ENCODE measurements at places on chromosomes 11 and 22.
A peak's percentile ranks its signal among the peaks of the same experiment; 100 is the strongest.

- no peak for DNase-seq
These were observed 30.2 kb downstream of the CHID1 start for GRCh38 chr11:880447-880846.

DNA sequence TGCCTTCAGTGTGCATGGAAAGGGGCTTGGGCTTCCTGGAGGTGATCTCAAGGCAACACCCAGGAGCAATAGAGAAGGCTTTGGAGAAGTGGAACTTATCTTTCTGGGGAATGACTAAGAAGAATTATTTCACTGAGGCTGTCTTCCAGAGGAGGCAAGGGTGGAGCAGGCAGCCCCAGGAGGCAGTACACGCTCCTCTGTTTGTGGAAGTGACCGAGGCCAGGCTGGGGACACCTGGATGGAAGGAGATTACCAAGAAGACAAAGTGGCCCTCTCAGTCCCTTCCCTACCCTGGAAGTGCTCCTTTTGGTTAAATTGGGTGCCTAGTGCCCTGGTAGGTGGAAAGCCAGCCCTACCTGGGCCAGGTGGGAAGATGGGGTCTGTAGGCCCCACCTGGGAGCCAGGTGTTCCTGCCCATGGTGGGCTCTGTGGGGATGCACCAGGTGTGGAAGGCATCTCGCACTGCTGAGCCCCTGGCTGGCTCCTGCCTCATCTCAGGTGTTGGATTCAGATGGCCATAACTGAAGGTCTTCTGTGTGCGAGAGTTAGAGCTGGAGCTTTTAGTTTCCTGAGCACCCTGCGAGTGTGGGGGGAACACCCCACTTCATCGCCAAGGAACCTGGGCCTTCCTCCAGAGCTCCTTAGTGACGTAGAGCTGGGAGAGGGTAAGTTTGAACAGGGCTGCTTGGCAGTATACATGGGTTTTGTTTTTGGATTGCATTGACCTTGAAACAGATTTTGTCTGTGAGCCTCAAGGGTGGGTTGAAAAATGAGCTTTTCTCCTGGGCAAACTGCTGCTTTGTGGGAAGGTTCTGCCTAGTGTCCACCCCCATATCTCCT, 46.1 kb downstream of the MICAL2 start:
- DNase-seq: no peak

DNA sequence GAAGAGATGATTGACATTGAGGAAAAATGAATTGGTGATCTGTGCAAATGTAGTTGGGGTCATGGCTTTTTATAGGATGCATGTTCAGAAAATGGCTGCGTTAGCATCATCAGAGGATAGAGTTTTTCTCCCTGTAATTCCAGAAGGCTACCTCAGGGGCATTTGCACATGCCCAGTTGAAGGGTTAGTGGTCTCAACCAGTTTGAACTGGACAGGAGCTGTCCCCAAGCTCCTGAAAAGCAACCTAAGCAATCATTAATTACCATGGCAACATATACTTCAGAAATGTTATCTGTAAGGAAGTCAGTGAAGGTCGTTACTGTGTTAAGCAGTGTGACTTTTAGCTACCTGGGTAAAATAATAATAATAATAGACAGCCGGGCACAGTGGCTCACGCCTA, 29.3 kb downstream of the TUG1 start:
- DNase-seq: no peak

- DNase-seq: no peak
These were observed 88.8 kb downstream of the ABTB2 start for GRCh38 chr11:34268906-34269430.

DNA sequence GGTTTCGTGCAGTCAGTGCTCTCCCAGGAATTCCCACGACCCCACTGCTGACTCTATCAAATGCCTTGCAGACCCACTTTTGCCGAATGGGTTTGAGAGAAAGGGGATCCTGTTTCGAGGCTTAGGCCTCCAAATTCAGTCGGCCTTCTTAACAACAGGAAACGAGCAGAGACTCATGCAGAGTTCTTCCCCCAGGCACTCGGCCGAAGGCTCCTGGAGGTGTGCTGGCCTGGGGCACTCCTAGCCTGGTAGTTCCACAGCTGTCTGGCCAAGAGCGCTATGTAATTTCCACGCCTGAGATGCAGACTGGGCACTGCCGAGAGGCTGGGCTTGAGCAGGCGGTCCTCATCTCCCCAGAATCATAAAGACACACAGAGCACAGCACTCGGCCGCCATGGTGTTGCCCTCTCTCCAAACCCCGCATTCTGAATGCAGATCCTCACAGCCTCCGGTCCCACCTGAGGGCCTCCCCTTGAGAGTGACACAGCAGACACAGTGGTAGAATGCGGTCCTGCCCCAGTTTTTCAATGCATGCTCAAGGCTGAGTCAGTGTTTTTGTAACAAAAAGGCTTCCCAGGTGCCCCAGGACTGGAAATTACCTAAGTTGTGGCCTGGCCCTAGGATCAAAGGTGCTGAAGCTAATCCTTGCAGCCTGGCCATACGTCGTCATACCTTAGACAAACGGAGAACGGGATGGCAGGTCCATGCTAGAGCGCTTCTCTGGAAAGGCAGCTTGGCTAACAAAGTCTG, 30.2 kb upstream of the BID start:
- no peak for DNase-seq

GRCh38 chr11:74471037-74471436, 3.7 kb upstream of the KCNE3 start:
- DNase-seq: no peak

DNA sequence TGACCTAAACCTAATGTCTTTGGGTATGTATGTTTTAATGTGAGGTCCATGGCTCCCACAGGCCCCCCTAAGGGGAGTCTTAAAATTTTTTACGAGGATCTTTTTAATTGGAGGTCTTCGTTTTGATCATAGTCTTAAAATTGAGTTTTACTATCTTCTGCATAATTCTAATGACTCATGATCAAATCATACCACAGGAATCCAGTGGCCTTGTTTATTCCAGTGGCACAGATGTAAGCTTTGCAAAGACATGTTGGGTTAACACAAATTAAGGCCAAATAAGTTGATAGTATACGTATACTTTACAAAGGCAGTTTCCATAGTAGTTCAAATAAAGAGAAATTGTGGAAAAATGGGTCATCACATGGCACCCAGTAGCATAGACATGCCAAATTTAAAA, 33.9 kb upstream of the FJX1 start:
- DNase-seq: no peak

DNA sequence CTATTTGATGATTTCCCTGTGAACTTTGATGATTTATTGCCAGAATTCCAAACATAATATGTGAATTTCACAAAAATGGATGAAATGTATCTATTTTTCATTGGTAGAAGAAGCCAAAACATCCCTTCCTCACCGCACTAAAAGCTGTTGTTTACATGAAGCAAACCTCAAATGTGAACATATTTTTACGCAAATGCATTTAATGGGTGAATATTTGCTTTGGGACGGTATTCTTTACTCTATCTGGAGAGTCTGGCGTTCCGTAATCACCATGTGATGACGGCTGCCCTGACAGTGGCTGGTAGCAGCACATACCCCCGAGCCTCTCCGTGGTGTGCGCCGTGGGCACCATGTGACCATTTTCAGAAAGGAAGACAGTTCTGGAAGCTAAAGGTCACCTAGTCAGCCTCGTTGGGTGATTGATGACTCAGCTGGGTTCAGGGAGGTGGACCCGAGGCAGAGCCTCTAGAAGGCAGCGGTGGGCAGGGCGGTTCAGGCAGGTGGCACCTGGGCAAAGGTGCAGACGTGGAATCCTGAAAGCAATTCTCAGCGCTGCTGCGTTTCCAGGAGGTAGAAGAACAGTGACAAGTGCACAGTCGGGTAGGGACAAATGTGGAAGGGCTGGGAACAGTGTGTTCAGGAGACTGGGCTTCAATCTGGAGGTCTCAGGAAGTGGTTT, 45.3 kb downstream of the PPARA start:
- DNase-seq: no peak

DNA sequence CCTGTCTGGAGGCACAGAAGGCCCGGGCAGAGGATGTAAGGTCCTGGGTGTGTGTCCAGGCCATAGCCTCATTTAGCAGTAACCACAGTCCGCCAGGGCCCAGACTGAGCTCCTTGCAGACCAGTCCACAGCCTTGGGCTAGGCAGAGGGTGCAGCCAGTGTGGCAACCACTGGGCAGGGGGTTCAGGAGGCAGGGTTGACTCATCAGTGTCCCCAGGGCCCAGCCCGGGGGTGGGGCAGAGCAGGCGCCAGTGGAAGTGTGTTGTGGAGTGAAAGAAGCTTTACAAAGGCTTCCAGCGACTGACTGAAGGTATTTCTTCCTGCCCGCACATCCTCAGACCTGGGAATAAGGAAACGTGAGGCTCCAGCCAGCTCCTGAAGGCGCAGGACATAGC, 27.7 kb upstream of the WNT11 start:
- no peak for DNase-seq

GRCh38 chr11:19929655-19930054, 217.0 kb downstream of the NAV2 start:
- DNase-seq: no peak

- no peak for DNase-seq
These were observed at the start of gene MAP4K2 for GRCh38 chr11:64803158-64803845. TSS of gene MAP4K2 (minus strand) at chr11:64803214. CDS start at chr11:64803149, 65 bp downstream.

- DNase-seq: no peak
These were observed 99.8 kb downstream of the ZBTB16 start for GRCh38 chr11:114159320-114159719.

- no peak for DNase-seq
These were observed 1.8 kb upstream of the VPS37C start for GRCh38 chr11:61163021-61163420.

GRCh38 chr22:38124236-38124974, 13.9 kb upstream of the BAIAP2L2 start:
- no peak for DNase-seq

- no peak for DNase-seq
These were observed 38.3 kb upstream of the HMGXB4 start for GRCh38 chr22:35219012-35219411.

GRCh38 chr11:14411818-14412217, 52.8 kb upstream of the RRAS2 start:
- DNase-seq: no peak

- no peak for DNase-seq
These were observed 40.5 kb downstream of the LRRC32 start for GRCh38 chr11:76629853-76630599.

DNA sequence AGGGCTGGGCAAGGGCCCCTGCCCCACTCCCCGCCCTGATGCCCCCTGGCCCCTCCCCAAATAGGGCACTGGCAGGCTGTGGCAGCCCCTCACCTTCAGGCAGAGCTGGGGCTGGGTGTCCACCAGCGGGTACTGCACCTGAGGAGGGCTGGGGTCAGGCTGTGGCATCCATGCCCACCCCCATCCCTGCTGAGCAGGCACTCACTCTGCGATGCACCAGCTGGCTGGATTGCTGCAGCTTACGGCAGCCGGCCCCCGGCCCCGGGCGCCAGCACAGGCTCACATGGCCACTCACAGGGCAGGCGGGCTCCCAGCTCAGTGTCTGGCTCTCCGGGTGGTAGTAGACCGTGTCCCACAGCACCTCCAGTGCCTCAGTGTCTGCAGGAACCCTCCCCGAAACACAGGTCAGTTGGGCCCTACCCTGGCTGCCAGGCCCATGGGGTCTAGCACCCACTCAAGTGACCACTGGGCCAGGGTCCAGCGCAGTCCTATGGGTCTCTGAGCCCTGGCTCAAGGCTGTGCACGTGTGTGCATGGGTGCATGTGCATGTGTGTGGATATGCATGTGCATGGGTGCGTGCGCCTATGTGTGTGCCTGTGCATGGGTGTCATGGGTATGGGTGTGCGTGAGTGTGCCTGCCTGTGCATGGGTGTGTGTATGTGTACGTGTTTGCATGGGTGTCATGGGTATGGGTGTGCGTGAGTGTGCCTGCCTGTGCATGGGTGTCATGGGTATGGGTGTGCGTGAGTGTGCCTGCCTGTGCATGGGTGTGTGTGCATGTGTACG, 14.4 kb downstream of the IL17REL start:
- no peak for DNase-seq

DNA sequence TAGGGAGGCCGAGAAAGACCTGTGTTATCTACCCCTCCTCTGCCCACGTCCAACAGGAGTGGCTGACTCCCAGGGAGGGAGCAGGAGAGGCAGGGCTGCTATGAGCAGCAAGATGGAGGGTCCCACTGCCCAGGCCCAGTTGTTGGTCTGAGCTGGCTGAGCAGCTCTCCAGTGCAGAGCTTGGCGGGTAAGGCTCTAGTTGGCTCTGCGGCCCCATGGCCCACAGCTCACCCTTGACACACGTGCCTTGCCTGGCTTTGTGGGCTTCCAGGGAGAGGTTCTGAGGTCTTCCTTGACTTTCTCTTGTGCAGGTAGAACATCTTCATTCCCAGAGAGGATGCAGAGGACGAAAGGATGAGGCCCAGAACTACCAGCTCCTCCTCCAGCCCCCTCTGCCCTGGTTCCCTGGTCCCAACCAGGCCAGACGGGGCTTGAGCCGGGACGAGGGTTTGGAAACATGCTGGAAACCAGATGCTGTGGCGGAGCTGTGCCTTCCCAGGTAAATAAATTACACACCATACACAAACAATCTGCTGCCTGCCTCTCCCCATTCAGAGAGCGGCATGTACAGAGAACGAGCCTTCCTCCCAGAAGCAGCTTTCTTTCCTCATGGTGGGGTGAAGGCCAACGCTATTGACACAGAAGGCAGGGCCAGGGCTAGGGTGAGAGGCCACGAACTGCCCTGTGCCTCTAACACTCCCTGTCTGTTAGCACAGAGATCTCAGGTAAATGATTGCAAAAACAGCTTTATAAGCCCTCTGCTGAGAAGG, 48.1 kb downstream of the DSCAML1 start:
- DNase-seq: no peak

GRCh38 chr11:32312865-32313403, 122.4 kb downstream of the WT1 start:
- no peak for DNase-seq

- no peak for DNase-seq
These were observed 310.8 kb upstream of the SORL1-AS1 start for GRCh38 chr11:121763526-121763925.

GRCh38 chr11:72924568-72925190, 110.5 kb downstream of the ATG16L2 start:
- peak; percentile 10 for DNase-seq

GRCh38 chr22:28728621-28729313, 12.9 kb downstream of the CHEK2 start:
- DNase-seq: no peak

DNA sequence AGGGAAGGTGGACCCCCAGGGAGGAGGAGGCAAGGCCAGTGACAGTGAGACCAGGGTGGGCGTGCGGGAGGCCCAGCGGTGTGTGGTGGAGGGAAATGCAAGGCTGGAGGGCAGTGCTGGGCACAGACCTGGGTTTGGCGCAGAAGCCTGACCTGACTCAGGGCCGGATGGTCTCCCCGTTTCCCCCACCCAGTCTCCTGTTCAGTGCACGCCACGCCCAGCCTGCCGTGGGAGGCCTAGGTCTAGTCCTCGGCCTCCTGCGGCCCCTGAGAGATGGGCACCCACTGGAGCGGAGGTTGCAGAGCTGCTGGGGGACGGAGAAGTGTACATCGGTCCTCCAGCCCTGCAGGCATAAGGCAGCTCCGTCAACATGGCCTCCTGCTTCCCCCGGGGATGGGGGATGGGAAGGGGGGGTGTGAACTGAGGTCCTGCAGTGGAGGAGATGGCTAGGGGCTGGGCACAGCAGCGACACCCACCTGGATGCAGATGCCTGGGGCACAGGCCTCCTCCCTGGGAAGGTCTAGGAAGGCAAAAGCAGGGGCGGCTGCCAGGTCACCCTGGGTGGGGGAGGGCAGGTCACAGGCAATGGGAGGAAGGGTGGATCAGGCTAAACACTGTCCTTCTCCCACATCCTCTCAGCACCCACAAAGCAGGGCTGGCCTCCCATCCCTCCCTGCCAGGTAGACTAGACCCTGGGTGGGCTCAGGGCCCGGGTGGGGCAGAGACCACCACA, 15.9 kb downstream of the IL17REL start:
- DNase-seq: no peak

- DNase-seq: peak; percentile 92
These were observed 450.4 kb downstream of the MIAT start for GRCh38 chr22:27107824-27108223.

Data from retinal pigment epithelial cell (primary cell).